ENCODE measurements at places on chromosomes 4 and X.

GRCh38 chrX:2697306-2697705 lies 6.2 kb downstream of the CD99 start:
- DNase-seq, result no peak

DNA sequence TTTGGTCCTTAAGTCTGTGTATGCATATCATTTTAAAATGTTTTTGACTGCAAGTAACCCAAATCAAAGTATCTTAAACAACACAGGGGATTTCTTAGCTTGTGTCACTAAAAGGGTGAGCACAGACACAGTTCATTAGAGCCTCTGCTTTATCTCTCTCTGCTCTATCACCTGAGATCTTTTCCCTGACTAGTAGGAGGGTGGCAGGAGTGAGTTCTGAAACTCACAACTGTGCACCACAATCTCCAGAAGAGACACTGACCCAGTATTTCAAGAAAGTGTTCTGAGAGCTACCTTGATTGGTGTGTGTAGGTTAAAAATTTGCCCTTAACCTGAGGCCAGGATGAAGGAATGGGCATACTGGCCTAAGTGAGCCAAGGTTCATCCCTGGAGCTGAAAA lies 24.8 kb downstream of the CCSER1 start:
- DNase-seq, result no peak

GRCh38 chr4:74638689-74639088 lies 155.6 kb downstream of the BTC start:
- DNase-seq, result no peak

GRCh38 chr4:88318751-88319350 lies 34.5 kb upstream of the PPM1K start:
- no peak for DNase-seq

DNA sequence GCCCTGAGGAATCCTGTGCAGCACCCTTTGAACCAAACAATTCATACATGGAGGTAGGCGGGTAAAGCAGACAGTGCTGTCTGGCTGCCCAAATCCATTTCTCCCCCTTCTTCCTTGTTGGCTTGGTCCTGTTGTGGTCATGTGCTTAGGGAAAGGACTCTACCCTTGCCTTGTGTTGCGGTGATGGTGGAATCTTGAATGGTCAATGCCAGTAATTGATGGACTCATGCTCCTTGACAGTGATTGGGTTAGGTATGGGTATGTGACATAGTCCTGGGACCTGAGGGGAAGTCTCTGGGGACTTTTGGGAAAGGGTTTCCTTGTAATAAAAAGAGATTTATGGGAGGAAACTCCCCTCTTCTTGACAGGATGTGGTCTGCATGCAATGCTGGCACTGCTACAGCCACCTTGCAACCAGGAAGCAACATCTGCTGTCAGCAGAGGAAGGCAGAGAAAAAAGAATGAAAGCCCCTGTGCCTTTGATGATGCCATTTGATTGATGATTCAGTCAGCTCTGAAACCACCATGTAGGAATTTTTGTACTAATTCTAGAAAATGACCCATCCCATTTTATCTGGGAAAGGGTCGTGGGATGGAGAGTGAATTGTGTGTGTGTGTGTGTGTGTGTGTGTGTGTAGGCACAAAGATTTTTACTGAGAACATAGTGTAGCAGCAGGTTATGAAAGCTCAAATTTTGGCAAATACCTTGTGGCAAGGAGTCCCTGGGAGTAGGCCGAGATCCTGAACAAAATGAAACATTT lies 30.0 kb upstream of the HUWE1 start:
- peak; percentile 77 for DNase-seq

- no peak for DNase-seq
Observed at GRCh38 chrX:112967341-112967740, 126.7 kb upstream of the AMOT start.

GRCh38 chrX:53071604-53072417 lies 10.4 kb upstream of the TSPYL2 start:
- peak; percentile 86 for DNase-seq

GRCh38 chrX:18099745-18100144 lies 120.9 kb downstream of the BEND2 start:
- no peak for DNase-seq

- DNase-seq, result no peak
Observed at GRCh38 chr4:169142391-169142790, 128.4 kb downstream of the SH3RF1 start.

DNA sequence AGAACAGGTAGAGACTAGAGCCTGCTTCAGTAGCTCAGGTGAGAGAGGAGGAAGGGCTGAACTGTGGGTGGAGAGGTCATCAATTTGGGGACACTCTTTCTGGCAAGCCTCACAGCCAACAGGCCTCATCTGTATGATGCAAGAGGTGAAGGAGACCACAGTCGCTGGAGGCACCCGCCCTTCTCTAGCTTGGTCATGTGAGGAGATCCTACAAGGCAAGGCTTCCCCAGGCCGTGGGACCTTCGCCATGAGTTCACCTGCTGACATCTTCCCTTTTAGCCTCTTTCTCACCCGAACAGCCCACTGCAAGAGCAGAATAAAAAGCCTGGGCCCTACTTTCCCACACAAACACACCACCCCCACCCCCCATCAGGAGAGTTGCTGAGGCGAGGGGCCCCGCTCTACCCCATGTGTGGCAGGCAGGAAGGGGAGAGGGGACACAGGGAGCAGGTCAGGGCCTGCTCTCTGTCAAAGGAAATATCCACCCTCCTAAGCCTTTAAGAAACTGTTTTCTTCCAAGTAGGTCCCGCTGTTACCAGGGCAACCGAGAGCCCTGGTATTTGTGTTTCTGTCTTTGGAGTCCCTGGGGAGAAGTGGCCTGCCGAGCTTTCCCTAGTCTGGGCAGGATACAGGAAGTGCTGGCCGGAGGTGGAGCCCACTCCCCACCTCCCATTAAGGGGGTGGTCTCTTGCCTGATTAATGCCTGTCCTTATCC lies 8.1 kb downstream of the RTL5 start:
- DNase-seq, result no peak

GRCh38 chrX:127057891-127058619 lies 238.5 kb downstream of the PRR32 start:
- no peak for DNase-seq

GRCh38 chr4:152677117-152677516 lies 2.7 kb downstream of the TMEM154 start:
- no peak for DNase-seq
